ENCODE measurements at places on chromosomes 7 and 10.

DNA sequence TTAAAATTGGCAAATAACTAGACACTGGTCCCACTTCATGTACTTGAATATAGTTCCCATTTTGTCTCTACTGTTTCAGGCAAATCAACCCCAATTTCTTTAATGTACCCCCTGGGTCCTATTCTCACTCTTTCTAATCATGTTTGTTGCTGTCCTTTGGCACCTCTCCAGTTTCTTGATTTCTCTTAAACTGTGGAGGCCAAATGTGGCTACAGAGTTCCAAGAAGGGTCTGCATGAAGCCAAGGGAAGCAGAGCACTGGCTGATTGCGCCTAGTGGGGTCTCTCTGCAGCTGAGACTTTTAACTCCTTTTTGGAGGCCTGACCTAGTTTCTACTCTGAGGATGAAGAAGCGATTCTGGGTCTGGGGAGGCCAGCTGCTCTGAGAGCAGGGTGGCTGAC is 6.7 kb upstream of the ADAM12 start:
- DNase-seq, result no peak

DNA sequence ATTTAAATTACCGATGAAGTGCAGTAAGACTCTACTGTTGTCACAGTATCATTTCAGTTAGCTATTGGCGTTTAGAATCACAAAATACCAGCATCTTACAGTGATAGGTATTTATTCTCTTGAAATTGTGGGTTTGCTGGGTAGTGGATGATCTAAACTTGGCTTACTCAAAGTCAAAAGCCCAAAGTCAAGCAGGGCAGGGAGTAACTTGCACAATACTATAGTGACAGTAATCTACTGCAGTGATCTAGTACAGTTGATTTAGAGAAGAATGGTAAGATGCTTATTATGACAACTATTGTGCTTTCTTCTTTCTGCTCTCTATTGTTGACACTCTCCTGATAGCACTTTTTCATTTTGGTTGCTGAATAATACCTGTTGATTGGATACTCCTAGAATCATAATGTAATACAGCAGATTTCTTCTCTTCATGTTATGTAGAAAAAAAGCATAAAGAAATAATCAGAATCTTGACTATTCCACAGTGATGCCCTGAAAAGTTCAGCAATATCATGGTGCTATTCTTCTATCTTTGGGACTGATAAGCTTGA is 10.0 kb downstream of the BTRC start:
- no peak for DNase-seq

DNA sequence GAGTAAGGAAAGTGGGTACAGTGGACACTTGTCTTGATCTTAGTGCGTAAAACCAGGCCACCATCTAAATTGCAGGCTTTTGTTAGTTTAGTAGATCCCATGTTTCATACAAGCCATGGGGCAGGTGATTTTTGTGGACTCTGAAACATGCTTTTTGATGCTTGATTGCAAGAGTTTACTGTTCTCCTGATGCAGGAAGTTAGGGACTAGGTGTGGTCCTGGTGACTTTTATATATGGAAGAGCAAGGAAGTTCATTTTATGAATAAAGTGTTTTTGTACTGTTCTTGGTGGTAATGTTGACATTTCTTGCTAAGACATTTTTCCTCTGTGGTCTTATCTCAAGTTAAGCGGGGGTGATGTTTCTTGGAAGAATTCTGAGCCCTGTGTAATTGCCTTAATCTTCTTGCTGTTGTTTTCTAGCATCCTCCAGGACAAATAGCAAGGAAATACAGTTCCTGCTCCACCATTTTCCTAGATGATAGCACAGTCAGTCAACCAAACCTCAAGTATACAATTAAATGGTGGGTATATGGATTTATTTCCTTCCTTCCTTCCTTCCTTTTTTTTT is 89.0 kb upstream of the GJD4 start:
- no peak for DNase-seq

DNA sequence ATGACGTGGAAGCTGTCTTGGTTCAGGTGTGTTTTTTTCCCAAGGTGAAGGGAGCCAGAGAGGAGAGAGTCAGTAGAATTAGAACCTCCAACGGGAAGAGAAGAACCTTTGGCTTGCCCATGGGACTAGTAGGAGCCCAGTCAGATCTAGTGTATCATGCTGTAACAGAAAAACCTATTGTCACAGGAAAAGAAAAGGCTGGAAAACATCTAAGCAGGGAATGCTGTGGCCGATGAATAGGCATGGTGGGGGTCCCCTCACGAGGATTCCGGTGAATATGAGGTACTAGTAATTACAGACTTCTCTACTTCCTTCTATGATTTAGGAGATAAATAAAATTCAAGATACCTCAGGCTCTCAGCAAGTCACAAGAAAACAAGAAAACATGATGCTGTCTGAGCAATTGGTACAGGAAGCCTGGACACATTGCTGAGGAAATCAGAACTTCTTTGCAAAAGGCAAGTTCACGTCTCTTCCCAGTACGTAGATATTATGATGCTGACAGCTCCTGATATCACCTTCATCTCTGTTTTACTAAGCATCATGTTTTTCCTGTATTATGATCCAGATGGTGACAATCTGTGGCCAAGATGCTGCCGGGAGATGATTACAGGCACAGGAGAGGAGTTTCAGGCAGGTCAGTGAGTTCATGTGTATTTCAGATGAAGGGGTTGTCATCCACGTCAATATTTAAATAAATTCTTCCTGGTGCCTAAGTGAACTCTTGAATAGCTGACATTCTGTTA is 54.3 kb upstream of the NPY start:
- no peak for DNase-seq

- no peak for DNase-seq
Observed at GRCh38 chr7:83856094-83856493, 207.2 kb upstream of the SEMA3E start.

DNA sequence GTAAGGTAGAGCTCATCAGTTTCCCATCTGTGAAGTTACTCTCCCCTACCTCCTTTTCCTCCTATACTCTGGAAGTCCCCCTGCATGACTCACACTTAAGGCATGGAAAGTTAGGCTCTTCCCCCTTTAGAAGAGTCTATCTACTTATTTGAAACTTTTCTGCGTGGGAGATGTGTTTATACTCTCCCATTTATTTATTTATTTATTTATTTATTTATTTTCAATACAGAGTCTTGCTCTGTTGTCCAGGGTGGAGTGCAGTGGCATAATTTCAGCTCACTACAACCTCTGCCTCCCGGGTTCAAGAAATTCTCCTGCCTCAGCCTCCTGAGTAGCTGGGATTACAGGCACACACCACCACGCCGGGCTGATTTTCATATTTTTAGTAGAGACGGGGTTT is 107.5 kb upstream of the JCAD start:
- DNase-seq, result no peak
